Activated CD8-positive, alpha-beta T cell treated with anti-CD3 and anti-CD28 coated beads for 36 hours (primary cell): ENCODE measurements at places on chromosomes 4 and X. TPM values are rescaled to one million over a fixed set of nuclear protein-coding genes. Genes with fewer than 3 reads are reported as not detected.

ANKRD37 gene
- total RNA-seq, result 51.2 TPM

TAB3 gene
- total RNA-seq, result 15.5 TPM

C1GALT1C1 gene
- 13.5 TPM for total RNA-seq

PPP2R2C gene
- not detected for total RNA-seq

VEGFD gene
- total RNA-seq, result not detected

CNGA1 gene
- 0.50 TPM for total RNA-seq

CUL4B gene
- 39.8 TPM for total RNA-seq

HTN3 gene
- not detected for total RNA-seq

EXOSC9 gene
- 76.8 TPM for total RNA-seq

DUSP21 gene
- total RNA-seq, result not detected

S100P gene
- 3.4 TPM for total RNA-seq

TIGD4 gene
- total RNA-seq, result 0.27 TPM

CD38 gene
- total RNA-seq, result 25.6 TPM

SLC35A2 gene
- 14.7 TPM for total RNA-seq

FAM53A gene
- total RNA-seq, result 1.2 TPM

ATP8A1 gene
- 28.1 TPM for total RNA-seq

PDCL2 gene
- total RNA-seq, result not detected

FRG1 gene
- total RNA-seq, result 69.0 TPM

TLL1 gene
- total RNA-seq, result not detected

BST1 gene
- total RNA-seq, result 0.65 TPM

PCSK1N gene
- 1.4 TPM for total RNA-seq

PABPC4L gene
- total RNA-seq, result not detected

NUDT10 gene
- 3.5 TPM for total RNA-seq

PAK3 gene
- 0.18 TPM for total RNA-seq

POLN gene
- total RNA-seq, result 2.1 TPM
